ENCODE measurements at places on chromosomes 11 and 22.

DNA sequence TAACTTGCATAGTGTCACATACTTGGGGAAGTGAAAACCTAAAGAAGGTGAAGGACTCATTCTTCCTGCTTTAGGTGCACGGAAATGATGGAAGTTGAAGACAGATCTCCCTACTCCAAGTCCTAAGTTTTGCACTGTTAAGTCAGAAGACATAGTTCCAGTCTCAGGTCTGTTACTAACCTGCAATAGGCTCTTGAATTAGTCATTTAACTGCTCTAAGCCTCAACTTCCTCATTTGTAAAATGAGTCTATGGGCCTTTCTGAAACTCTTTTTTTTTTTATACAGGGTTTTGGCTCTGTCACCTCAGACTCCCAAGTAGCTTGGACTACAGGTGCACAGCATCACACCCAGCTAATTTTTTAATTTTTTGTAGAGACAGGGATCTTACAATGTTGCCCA is 30.8 kb upstream of the POU2AF1 start:
- no peak for DNase-seq

DNA sequence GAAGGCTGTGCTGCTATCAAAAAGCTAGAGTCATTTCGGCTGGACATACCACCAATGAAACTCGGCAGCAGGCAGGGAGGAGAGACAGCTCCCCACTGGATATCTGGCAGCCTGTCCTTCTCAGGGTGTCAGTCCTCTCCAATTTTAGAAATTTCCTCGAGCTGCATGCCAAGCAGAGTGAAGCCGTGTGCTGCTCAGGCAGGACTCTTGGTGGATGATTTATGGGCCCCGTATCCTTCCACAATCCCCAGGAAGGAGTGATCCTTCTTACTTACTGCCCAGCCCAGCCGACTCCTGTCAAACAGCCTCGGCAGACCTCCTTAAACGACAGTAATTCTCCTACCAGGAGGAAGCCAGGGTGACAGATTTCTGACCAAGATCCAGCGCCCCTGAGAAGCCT is 410.4 kb downstream of the TENM4 start:
- DNase-seq: no peak

DNA sequence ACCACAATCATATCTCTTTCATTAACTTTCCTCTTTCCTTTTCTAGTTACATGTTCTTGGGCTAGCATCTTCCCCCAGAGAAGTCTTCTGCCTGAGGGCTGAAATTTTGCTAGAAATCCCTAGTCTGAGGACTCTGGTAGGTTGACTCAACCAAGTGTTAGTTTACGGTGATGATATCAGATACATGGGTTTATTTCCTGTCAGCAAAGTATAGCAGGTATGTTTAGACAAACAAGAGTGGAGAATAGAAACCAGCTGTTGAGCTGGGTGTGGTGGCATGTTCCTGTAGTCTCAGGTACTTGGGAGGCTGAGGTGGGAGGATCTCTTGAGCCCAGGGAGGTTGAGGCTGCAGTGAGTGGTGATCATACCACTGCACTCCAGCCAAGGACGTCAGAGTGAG is 11.2 kb downstream of the FOLR1 start:
- DNase-seq: no peak

GRCh38 chr11:100825626-100826025 is 138.5 kb downstream of the ARHGAP42 start:
- no peak for DNase-seq

- DNase-seq: no peak
Observed at GRCh38 chr11:127531167-127531566, 530.6 kb upstream of the KIRREL3 start.

DNA sequence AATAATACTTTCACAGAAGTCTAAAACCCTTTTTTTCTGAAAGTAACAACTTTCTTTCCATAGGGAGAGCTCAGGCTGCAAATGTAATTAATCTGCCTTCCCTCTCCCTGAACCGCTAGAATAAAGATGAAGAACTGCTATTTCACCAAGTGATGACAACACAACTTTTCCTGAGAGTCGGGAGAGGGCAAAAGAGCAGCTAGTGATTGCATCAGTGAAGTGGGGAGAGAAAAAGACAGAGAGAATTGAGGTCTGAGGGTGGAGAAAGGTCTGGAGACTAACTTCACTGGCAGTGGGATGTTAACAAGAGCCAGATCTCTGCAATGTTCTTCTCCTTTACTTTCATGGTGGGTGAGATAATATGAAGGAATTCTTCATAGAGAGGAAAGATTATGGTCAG is 10.9 kb upstream of the MPEG1 start:
- no peak for DNase-seq

GRCh38 chr11:8566613-8567210 is 27.3 kb downstream of the STK33 start:
- DNase-seq: peak; percentile 25

GRCh38 chr11:65524014-65524740 is 706 bp upstream of the SCYL1 start:
- DNase-seq: no peak
